BJ (cell line): ENCODE measurements at places on chromosomes 2 and 18.

GRCh38 chr2:26245231-26245732, 543 bp downstream of the HADHB start:
- DNase-seq, result no peak

DNA sequence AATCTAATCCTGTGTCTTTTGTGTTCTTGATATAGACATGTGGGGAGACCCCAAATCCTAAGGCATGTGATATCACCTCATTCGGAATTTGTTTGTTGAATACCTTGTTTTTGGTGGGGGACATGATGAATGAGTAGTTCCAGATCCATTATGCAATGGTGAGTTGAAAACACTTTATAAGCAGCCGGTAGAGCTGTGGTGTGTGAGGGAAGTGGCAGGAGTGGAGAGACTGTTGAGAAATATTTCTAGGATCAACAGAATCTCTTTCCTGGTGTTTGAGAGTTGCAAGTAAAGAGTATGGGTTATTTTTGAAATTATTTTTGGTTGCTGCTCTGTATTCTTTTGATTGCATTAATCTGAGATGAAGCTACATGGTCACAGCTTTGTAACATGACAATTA, 34.4 kb downstream of the LHCGR start:
- DNase-seq, result no peak

DNA sequence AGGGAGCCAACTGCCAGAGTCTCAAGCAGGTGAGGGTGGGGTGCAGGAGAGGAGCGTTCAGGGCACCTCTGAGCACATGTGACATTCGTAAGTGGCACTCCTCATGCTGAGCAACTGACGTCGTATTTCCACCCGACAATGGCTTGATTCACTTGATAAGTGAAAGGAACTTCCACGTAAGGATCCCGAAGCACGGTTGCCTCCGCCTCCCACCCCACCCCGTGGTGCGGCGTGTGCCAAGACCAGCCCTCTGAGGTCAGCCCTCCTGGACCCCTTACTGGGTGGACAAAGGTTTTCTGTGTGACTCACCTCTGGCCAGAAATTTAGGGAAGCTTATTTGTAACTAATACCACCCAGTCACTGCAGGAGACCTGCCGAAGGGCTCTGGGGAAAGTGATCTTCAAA, 59.9 kb downstream of the AGAP1 start:
- no peak for DNase-seq

DNA sequence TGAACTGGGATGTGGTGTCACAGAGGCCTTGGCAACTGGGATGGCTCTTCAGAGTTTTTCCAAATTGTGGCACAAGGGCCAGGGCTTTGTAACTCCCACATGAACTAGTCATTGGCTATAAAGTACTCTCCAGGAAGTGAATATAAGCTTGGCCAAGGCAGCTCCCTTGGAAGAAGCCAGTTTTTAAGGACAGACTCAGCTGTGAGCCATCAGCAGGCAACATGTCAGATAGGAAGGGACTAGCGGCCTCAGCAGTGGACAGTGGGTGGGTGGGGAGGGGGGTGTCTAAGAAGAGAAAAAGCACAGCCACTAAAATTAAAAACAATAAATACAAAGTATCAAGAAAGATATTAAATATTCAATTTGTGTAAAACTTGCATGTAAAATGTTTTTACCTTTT, 691.1 kb upstream of the PIK3C3 start:
- no peak for DNase-seq

- no peak for DNase-seq
These were observed 228.0 kb downstream of the MYT1L start for GRCh38 chr2:2102866-2103653.

GRCh38 chr2:201260302-201260800, at the start of gene CASP8:
Gene CASP8 (plus strand): TSS chr2:201260536. CDS start chr2:201266487, 5,951 bp downstream.
- no peak for DNase-seq

- no peak for DNase-seq
These were observed 101.8 kb downstream of the CD226 start for GRCh38 chr18:69845593-69846506.

DNA sequence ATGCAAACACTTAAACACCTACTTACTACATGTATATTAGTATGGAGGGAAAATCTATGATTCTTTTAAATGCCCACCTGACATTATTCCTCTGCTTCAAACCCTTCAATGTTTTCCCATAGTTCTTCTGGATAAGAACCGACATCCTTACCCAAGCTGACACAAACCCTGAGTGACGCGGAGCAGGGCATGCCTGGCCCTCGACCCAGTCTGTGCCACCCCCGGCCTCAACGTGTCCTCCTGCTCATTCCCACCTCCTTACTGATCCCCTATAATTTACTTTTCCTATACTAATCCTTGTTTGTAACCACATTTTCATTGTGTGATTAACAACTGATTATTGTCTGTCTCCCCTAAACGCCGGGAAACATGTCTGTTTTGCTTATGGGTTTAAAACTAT, 17.5 kb downstream of the KIDINS220 start:
- DNase-seq, result no peak
